ENCODE measurements at places on chromosomes 2 and 18.
A peak's percentile ranks its signal among the peaks of the same experiment; 100 is the strongest.

DNA sequence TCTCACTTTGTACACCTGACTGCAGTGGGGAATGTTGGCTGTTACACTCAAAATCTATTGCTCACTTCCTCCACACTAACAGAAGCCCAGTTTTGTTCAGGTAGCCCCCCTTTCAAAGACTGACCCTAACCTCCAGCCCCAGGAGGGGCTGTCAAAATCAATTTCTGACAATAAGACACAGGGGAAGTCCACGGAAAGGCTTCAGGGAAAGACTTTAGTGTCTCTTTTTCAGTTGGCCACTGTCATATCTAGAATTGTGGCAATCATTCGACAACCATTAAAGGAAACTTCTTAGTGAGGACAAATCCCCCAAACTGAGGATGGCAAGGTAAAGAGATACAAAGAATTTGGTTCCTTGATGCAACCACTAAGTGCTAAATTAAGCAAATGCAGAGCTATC lies 59.0 kb downstream of the BARD1 start:
- no peak for DNase-seq

GRCh38 chr18:55840601-55841170 lies 252.7 kb upstream of the TCF4 start:
- no peak for DNase-seq

DNA sequence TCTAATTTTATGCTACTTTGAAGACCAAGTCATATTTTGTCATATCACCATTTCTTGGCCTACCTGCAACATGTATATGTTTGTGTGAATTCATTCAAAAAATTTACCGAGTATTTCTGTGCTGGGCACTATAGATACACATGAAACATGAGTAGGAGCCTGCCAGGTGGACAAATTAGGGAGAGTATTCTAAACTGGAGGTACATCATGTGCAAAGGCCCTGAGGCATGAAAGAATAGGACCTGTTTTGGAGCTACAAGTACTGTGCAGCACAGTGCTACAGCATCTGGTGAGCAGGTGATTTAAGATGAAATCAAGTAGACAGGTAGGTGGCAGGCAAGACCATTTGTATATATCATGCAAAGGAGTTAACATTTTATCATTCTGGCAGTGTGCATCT lies 152.9 kb downstream of the MYO3B start:
- no peak for DNase-seq

GRCh38 chr2:165293440-165294420 lies 54.5 kb downstream of the SCN2A start:
- DNase-seq: peak; percentile 23

- no peak for DNase-seq
These were observed 98.3 kb downstream of the MAPRE2 start for GRCh38 chr18:35139517-35139916.

DNA sequence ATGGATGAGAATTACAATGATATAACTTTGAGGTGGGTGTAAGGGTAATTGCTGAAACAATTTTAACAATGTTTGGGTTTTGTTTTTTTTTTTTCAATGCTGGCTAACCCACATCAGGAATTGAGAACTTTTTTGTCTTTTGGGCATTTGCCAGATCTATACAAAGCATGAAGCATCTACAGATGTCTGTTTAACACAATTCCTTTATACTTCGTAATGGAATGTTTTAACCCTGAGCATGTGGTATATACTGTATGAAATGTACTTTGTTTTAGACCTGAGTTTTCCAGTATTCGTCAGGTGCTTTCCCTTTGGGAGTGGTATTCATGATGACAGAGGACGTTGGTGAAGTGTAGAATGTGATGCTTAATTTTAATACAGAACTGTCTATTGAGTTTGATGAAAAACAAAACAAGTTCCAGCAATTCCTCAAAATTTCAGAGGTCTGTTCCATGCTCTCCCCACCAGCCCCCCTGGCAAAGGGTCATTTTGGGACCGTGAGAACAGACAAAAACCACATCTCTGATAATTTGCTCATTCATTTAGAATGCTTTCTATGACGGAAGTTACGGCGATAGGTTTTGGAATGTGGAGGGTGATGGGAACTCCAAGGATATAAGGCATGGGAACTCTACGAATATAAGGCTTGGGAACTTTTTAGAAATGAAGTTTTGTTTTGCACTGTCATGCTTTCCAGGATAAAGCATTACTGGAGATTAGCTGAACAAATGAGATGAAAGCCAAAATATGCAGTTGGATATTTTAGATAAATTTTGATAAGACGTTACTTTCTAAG lies 14.1 kb downstream of the LIMS1 start:
- DNase-seq: no peak

- DNase-seq: no peak
These were observed 63.4 kb downstream of the EMX1 start for GRCh38 chr2:72980535-72981217.

GRCh38 chr2:59866436-59866835 lies 687.0 kb downstream of the BCL11A start:
- DNase-seq: no peak

DNA sequence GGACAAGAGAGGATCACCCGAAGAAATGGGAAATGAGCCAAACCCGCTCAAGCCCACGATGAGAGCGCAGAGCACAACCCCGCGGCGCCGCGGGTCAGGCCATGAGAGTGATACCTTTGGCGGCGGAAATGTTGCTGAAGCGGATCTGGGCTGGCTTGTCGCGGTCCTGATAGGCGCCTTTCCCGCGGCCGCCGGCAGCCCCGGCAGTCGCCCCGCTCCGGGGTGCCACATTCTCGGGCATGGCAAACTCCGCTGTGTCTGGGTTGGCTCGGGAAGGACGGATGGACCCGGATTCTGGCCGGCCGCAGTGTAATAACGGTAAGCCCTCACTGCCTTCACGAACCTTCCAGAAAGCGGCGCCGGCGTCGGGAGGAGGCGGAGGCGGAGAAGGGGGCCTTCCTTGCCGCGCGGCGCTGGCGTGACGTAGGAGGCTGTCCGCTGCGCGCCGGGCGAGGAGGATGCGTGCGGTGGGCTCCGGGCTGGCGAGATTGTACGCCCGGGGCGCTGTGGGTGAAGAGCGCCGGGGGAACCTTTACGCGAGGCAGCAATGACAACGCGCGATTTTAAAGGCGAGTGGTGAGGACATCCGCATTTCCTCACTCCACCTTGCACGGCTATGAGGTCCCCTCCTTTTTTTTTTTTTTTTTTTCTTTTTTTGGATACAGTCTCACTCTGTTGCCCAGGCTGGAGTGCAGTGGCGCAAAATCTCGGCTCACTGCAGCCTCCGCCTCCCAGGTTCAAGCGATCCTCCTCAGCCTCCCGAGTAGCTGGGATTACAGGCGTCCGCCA lies at the start of gene CCT4:
CCT4 (minus strand) TSS at position 390 of the 789 bp plus-strand sequence; CDS start at position 241, 149 bp downstream.
- peak; percentile 86 for DNase-seq

DNA sequence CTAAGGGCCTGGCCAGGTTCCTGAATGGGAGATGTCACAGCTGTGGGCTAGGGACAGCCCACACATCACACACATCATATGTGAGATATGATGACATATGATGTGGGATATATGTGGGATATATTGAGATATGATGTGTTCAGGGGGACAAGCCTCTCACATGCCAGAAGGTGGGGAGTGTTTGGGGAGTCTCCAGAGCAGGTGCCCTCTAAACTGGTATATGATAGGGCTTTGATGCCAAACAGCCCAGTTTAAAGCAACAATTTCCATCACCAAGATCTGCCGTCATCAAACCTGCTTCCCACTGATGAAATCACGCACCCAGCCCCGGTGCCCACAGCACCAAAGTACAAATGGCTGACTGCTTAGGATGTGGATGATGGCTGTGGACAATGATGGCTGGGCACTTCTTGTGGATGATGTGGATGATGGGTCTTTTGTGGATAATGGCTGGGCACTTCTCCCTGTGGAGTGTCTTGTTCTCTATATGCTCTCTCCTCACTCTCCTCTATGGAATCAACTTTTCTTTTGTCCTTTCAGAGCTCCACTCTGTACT lies 50.9 kb downstream of the FBLN7 start:
- no peak for DNase-seq

DNA sequence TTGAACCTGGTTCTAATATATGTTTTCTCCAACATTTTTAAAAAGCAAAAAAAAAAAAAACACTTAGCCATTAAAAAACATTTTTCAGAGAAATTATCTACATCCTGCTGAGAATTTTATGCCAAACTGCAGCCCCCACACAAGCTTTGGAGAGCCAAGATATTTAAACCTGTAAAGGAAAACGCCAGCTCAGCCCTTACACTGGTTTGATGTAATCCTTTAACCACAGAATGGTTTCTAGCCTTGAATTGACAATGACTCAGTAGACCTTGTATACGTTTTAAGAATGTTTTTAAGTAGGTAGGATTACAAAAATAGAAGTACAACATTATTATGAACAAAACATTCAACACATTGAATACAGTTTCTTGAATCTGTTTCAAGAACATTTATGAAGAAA lies 113.6 kb downstream of the BABAM2 start:
- DNase-seq: no peak

DNA sequence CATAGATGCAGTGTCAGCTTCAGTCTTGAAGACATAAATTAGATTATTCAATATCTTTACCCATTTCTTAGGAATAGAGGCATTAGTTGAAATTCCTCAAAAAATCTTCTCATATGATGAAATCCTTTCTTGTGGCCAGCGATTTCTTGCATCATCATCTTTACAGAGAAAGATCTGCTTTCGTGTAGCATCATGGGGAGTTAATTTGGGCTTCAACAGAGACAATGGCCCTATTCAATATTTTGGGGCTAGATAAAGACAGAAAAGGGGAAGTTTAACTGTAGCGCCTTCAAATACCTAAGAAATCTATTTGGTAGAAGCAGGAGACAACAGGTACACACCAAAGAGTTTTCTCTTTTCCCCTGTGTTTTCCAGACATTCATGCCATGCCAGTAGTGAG lies 73.8 kb downstream of the TGFA start:
- DNase-seq: no peak

DNA sequence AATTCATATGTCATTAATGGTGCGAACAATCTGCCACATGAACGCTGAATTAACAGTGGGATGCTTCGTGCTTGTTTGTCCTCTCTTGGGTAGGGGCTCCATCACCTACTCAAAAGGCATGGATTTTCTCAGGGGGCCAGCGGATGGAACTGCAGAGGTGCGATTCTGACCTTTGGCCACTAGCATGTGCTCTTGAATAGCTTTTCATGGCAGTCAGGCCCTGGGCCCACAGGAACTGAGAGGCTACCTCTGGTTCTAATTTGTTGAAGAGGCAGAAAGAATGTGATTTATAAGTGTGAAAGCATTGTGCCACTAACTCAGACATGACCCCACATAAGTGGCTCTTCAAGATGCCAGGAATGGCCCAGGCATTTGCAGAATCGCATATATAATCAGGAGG lies 283.2 kb downstream of the INSIG2 start:
- no peak for DNase-seq

DNA sequence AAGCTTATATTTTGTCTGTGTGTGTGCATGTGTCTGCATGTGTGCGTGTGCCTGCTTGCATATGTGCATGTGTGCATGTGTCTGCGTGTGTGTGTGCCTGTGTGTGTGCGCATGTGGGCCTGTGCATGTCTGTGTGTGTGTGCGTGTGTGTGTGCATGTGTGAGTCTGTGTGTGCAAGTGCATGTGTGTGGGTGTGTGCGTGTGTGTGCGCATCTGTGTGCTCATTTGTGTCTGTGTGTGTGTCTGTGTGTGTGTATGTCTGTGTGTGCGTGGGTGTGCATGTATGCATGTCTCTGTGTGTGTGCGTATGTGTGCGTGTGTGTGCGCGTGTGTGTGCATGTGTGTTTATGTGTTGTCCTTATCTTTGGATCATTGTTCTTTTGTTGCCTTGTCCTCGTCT lies 56.8 kb downstream of the DSC3 start:
- DNase-seq: no peak

DNA sequence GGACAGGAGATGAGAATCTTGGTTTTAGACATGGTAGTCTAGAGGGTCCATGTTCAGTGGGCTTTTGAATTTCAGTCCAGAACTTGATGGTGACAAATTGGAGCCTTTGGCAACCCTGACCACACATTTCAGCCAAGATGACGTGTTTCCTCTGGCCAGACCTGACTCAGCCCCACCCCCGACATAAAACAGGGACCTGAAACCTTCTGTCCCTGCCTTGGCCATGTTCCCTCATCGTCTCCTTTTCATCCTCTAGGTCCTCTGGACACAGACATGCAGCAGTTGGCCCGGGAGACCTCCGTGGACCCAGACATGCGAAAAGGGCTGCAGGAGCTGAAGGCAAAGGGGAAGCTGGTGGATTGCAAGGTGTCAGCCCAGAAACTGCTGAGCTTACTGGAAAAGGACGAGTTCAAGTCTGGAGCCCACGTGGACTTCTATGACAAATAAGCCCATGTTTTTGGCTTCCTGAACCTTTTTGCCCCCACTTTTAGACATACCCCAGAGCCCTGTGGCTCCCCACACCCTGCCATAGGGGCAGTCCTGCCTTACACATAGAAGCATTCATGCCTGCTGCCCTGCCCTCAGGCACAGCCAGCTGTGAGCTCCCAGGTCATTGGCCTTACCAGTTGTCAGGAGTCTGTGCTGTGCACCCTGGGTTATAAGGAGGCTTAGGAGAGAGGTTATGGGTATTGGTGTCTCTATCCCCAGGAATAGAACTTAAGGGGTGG lies 4.0 kb downstream of the SPR start:
- no peak for DNase-seq
